GM19239 (cell line): ENCODE measurements at places on chromosomes 5 and 9.

GRCh38 chr5:2381861-2382260, 369.6 kb downstream of the IRX2 start:
- no peak for DNase-seq

DNA sequence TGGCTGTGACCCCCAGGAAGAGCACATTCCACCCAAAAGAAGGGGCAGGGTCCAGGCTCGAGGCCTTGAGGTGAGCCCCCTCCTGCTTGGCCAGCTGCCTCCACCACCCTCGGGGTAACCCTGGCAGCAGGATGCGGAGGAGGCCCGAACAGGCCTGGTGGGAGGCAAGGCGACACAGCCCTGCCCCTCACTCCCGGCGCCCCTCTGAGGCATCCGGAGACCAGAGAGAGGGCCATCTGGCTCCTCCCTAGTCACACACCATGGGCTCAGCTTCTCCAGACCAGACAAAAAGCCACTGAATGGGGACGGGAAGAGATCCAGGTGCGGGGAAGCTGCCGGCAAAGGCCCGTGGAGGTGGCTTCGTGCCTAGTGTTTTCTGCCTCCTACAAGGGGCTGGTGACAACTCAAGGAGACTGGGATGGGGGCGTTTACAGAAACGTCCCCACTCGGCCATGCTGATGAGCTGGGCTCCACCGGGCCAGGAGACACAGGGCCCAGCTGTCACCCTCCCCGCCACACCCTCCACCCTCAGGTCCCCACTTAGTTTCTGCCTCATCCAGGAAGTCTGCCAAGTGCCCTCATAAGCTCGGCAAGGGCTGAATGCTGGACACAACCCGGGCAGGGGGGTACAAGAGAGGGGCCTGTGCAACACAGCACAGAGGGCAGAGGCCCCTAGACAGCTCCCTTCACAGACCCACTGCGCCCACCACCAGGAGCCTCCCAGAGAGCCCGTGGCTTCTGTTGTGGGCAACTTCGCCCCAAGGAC, 41.9 kb downstream of the NACC2 start:
- no peak for DNase-seq

- no peak for DNase-seq
Measured at GRCh38 chr9:82148901-82149461, 160.4 kb downstream of the SPATA31D1 start.

- no peak for DNase-seq
Measured at GRCh38 chr5:10509575-10509974, 54.3 kb upstream of the ANKRD33B start.

GRCh38 chr9:98951967-98952366, 8.3 kb downstream of the COL15A1 start:
- DNase-seq, result no peak

DNA sequence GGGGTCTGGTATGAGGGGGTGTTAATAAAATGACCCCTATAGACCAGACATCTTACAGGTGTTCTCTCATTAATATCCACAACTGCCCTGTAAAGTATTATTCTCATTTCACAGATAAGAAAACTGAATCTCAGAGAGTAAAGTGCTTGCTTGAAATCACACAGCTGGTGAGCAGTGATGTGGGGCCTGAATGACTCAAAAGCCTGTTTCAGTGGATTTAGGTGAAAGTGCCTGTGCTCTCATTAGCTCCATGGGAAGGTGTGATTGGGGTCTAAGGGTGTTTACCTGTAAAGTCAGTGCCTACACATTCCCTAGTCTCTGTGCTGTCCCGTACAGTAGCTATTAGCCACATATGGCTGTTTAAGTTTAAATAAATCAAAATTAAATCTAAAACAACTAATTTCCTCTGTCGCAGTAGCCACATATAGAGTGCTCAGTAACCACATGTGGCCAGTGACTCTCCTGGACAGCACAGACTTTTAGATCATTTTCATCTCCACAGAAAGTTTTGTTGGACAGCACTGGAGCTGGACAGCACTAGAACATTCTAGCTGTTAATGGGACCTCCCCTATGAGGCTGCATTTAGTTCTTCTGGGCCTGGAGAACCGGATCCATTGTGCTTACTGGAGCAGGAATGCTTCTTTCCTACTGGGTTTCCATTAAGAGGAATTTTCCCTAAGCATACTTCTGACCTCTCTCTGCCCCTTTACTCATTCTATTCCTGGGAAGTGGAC, 52.5 kb upstream of the SEMA6A start:
- no peak for DNase-seq

DNA sequence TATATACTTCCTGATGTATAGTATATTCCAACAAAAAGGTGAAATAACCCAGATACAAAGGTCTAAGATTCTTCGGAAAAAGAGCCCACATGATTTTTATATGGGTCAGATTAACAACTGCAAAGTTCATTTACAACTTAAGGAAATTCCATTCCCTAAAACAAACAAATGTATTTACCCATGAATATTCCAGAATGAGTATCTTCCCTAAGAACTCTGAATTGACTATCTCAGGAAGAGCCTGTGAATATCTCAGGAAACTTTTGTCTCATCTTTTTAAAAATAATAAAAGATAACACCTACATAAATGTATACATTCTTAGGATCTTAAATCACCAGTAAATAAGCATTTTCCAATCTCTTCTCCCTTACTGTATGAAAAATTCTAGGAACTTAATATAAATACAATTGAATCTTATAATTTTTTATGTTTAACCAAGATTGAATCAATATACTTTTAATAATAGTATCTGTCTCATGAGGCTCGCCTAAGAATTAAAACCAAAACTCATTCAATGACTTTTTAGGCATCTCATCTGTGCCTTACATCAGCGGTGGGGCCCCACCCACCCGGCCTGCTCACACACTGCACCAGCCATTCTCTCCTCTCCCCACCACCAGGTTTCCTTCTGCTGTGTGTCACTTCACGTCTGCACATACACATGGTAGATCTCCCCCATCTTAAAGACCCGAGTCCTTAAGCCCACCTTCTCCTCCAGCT, 78.1 kb downstream of the RAPGEF1 start:
- DNase-seq, result no peak

DNA sequence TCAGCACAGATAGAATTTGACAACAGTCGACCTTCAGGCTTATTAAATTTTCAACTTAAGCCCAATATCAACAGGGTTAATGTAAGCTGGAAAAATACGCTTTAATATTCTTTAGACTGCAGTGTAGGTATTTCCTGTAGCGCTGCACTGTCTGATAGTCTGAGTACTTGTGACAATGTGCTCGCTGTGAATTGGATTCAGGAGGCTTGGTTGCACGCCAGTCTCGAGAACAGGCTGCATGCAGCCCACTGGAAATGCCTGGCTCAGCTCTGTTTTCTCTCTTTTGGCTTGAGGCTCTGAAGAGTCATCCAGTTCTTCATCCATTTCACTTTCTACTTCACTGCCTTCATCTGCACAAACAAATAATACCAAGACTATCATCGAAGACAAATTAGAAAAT, 300.9 kb downstream of the RFX3 start:
- no peak for DNase-seq

- DNase-seq, result no peak
Measured at GRCh38 chr5:1227667-1228066, 2.5 kb downstream of the SLC6A18 start.

- DNase-seq, result no peak
Measured at GRCh38 chr9:118782790-118783463, 586.3 kb downstream of the BRINP1 start.

DNA sequence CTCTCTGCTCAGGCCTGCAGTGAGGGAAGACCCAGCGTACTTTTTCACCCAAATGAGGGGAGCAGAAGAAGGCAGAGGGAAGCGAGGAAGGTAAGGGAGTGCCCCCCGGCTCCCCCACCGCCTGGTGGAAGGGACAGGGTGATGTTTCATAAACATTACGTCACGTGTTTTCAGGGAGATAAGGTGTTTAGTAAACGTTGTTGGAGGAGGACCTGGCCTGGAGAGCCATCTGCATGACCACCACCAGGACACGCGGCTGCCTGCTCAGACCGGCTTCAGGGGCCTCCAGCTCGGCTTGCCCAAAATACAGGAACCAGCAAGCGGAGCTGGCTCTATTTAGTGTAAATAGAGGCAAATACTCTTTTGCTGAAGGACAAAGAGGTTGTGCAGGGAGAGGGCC, 40.0 kb upstream of the C5orf58 start:
- no peak for DNase-seq

DNA sequence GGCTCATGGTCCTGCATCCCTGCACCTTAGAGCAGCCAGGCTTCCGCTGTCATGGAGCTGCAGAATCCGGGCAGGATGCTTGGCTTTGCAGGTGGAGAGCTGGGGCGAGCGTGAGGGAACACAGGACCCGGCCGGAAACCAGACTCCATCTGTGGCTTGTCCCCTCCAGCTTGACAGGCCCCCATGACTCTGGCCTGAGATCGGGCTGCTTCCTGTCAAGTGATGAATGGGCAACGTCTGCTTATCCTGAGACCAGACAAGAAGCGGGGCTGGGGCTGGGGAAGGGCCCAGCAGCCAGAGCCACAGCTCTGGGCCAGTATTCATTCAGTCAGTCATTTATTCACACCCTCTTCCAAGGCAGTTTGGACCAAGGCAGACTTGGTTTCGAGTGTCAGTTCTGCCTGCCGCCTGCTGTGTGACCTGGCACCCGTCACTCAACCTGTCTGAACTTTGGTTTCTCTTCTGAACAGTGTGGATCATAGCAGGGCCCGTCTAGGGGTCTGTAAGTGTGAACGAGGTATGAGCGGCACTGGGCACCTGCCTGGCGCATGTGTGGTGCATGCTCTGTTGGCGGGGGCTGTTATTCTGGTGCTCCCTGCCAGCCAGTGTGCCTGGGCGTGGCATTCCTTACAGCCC, 37.5 kb downstream of the NEK6 start:
- peak; percentile 56 for DNase-seq

DNA sequence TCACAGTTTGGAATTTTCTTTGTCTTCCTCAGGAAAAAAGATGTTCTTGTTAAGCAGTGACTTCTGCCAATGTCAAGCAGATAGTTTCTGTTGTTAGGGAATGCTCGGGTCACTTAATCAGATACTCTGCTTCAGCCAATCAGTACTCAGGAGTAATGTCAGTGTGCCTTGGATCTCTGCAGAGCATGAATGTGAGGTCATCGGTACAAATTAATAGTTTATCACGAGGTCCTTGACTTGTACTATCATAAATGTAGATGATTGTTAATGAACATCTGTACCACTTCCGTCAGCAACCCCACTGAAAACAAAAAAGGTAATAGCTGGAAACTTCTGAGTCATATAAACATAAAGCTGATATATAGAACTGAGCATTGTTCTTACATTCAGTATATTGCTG, 73.6 kb downstream of the FBXL7 start:
- DNase-seq, result no peak

- DNase-seq, result no peak
Measured at GRCh38 chr9:112495614-112496013, 9.0 kb downstream of the KIAA1958 start.

- DNase-seq, result no peak
Measured at GRCh38 chr9:5500441-5501235, 9.7 kb upstream of the PDCD1LG2 start.

DNA sequence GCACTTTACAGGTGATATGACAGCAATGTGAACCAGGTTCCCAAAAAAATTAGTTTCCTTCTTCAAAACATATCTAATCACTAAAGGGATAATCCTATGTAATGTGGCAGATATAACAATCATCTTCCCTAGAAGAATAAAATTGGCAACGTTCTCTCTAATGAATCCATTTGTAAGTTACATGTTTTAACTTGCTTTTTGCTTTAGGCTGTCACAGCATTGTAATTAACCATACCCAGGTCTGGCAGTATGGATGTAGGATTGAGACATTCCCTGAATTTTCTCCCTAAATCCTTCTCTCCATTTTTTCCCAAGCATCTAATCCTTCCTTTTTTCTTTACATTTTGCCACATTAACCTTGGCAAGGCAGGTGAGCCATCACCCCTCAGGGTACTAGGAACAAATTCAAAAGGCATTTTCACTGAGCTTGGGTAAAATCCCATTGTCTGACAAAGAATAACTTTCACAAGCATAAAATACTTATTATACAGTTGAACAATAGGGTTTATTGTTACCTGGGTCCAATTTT, 548.3 kb downstream of the SEMA5A start:
- no peak for DNase-seq

DNA sequence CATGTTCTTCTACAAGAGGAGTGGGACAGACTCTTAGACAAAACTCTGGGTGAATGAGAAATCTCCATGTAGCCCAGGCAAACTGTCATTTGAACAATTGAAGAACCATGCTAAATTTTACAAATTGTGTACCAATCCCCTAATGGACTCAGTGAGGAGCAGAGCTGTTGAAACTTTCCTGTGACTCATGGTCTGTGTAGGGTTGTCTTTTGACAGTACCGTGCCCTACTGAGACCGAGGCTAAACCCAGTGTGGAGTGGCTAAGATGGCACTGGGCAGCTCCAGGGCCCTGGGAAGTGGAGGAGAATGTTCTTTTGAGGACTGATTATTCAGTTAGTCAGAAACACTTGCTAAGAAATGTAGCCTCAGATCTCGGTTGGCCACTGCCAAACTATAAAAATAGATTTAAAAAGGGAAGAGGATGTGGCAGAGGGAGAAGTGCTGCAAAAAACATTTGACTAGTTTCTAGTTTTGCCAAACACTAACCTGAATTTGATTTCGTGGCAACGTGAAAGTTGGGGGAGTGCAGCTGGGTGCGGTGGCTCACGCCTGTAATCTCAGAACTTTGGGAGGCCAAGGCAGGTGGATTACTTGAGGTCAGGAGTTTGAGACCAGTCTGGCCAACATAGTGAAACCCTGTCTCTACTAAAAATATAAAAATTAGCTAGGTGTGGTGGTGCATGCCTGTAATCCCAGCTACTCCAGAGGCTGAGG, 24.7 kb downstream of the POU4F3 start:
- DNase-seq, result no peak

DNA sequence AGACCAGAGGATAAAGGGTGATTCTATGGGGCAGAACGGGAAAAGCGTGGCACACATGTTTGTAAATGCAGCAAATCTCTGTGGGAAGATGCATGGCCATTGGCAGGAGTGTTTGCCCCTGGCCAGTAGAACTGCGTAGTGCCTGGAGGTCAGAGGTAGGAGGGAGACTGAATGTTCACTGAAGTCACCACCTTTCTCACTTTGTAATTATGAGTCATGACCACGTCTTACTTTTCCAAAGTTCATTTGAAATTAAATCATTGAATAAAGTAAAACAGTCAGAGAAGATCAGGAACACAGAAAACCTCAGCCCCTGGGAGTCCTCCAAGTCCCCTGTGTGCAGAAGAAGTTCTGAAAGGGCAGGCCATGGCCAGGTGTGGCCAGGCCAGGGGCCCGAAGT, 4.6 kb downstream of the PTGES start:
- no peak for DNase-seq

- no peak for DNase-seq
Measured at GRCh38 chr5:113043491-113043931, 66.9 kb downstream of the DCP2 start.
